Daoy (cell line): ENCODE measurements at places on chromosomes 1 and 21.
A peak's percentile ranks its signal among the peaks of the same experiment; 100 is the strongest.

- DNase-seq: peak; percentile 44
Measured at GRCh38 chr1:165235155-165235776, 121.2 kb downstream of the LMX1A start.

- DNase-seq: no peak
Measured at GRCh38 chr1:59945790-59946189, 19.2 kb upstream of the CYP2J2 start.

DNA sequence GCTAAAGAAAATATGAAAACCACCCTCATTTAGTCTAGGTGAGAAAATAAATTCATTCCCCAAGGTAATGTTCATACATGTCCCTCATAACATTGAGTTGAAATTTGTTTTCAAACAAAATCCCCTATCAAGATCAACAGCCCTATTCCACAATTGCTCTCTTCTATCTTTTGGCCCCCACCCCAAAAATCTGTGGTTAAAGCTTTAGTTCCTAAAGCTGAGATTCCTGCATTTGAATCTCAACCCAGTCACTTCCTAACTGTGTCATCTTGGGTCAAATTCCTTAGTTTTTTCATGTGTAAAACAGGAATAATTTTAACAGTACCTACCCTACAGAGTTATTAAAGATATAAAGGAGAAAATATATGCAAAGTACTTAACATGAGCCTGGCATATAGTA, 22.0 kb downstream of the KIAA0319L start:
- DNase-seq: no peak

GRCh38 chr1:178057141-178057765, 36.7 kb upstream of the RASAL2 start:
- DNase-seq: peak; percentile 23

- no peak for DNase-seq
Measured at GRCh38 chr1:235129774-235130570, 1.3 kb upstream of the TOMM20 start.

DNA sequence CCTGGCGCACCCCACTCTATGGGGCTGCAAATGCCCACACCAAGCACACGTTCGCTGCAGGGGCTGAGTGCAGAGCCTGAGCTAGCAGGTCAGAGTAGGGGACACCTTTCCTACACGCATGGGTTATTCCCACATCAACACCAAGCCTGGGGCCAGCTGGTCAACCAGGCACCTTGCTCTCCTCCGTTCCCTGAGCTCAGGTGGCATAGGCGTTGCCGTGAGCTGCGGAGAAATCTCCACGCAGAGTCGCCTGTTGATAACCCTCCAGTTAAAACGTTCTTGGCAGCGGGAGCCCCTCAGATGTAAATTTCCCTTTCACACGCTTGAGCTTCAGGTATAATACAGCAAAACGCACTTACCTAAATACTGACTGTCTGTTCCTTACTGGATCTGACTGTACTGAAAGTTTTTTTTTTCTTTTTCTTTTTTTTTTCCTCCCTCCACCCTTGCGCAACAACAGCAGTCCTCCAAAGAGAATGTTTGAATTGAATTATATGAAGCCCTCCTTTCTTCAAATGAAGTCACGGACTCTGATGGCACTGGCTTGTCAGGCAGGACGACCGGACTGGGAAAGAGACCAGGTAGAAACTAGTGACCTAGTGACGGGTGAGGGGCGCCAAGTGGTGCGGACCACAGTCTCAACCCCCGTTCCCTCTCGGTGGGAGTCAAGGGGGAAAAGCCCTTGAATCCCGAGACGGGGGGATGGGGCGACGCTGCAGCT, 2.1 kb downstream of the BRINP3 start:
- peak; percentile 15 for DNase-seq

GRCh38 chr21:42312626-42313104, 2.5 kb downstream of the TFF3 start:
- DNase-seq: no peak

DNA sequence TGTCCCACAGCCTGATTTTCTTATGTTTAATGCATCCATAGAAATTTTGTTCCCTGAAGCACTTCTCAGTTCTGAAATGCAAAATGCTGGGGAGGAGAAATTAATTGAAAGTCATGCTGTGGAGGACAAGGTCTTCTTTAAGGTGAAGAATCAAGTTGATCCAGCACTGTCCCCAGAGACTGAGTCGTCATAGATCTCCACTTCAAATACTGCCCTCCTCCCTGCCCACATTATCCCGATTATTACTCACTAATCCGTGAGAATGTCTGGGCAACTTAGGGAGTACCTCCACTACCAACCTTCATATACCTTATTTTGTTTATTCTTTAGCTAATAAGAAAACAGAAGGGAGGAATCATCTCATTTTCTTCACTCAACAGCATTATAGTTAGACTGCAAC, 70.0 kb upstream of the FMN2 start:
- DNase-seq: no peak

- DNase-seq: no peak
Measured at GRCh38 chr1:154714052-154714623, 106.2 kb upstream of the ADAR start.

DNA sequence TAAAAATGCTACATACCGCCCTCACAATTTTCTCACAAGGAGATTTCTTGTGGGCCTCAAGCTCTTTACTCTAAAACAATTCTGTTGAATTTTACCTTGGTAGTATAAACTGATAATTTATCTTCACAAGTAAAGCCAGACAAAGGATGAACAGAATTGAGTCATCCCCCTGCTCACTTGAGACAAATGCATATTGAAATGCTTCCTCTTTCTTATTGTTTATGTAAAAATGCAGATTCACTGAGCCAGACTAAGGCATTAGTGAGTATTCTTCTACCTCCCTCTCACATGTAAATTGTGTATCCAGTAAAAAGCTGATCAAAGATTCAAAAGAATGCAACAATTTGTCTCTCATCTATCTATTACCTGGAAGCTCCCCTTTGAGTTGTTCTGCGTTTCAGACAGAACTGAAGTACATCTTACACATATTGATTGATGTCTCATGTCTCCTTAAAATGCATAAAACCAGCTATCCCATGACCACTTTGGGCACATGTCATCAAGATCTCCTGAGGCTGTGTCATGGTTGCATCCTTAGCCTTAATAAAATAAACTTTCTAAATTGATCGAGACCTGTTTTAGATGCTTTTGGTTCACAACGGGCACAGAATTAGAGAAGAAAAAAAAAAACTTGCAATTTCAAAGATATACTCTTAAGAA, 743.1 kb upstream of the B3GALT2 start:
- DNase-seq: no peak

- DNase-seq: no peak
Measured at GRCh38 chr1:18130356-18130755, 22.8 kb downstream of the IGSF21 start.

DNA sequence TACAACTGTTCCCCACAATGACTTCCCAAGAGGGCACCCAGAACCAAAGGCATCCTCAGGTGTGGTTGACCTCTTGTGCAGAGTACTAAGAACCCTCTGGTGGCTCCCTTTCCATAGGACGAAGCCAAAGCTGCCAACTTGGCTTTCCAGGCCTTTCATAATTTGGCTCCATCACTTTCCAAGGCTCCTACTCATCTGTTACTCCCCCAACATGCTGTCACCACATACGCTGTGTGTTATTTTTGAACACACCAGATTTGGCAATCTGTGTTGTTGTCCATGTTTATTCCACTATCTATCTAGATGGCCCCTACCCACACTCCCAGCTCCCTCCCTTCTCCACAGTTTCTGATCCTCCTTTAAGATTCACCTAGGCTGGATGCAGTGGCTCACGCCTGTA, 10.2 kb upstream of the NKAIN1 start:
- DNase-seq: no peak

DNA sequence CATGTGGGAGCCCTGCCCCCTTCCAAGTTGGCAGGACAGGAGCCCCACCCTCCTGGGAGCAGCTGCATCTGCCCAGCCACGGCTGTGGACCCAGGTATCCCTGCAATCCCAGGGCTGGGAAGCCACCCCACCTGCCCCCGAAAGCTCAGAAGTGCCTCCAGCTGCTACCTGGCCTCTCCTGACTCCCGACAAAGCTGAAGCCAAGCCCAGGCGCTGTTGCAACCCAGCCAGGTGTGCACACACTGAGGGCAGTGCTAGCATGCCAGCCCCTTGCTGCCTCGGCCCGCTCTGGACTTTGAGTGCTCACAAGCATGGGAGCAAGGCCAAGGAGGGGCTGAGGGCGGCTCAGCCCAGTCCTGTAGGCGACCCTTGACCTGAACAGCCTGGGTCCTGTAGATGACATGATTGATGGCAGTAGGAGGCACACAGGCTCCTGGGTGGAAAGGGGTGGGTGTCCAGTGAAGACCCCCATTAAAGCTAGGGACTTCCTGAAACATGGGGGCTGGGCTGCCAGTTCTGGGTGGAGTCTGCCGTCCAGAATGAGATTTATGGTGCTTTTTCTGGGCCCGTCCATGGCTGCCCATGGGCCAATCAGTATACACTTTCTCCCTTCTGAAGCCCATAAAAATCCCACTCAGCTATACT, 2.8 kb upstream of the SSU72 start:
- DNase-seq: no peak

DNA sequence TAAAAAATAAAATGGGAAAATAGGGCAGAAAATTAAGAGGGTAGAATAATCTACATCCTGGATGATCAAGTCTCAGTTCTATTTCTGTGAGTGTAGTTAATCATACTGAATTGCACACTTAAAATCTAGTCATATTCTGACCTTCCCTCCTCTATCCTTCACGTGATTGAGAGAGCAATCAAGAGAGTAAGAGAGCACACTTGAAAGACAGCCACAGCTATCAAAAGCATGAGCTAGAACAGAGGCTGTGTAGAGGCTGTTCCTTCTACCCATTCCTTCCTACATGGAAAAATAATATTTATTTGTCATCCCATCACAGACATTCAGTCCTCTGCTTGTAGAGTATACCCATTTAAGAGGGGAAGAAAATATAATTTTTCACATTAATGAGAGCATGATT, 52.4 kb downstream of the PHC2 start:
- DNase-seq: no peak

DNA sequence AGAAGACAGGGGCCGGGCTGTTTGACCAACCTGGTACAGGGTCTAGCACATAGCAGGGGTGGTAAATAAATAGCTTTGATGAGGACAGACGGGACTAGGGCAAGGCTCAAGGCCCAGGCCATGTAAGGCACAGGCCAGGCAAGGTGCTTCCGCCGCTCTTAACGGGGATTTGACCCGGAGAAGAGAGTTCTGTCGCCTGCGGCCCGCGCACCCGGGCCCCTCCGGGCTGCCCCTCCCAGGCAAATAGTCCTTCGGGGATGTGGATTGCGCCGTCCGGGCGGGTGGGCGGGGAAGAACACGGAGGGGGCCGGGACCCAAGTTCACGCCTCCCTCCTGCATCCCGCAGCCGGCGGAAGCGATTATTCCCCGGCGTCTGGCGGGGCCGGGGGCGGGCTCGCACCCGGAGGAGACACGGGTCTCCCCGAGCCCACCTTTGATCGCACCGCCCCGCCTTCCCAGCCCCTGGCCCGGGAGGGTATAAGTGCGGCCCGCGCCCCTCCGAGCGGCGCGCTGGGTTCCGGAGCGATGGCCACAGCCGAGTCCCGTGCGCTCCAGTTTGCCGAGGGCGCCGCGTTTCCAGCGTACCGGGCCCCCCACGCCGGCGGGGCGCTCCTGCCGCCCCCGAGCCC, at the start of gene MIXL1:
MIXL1 (plus strand) TSS at position 508 of the 629 bp plus-strand sequence; CDS start at position 526, 18 bp downstream.
- DNase-seq: peak; percentile 14

- no peak for DNase-seq
Measured at GRCh38 chr21:46189959-46190490, 5.8 kb upstream of the SPATC1L start.

DNA sequence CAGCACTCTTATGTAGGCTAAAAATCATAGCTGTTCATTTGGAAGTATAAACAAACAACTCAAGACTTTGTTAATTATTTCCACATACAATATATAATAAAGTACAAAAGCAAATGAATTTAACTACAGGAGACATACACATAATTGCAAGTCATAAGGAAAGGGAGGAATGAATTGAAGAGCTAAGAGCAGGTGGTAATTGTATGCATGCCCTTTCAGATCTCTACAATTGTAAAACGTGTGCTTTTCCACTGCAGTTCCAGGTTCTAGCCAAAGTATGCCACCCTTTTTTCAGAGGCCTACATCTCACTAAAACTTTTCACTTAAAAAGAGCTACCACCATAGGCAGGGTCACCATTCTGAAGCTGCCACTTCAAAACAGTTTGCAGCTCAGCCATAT, 42.8 kb upstream of the HP1BP3 start:
- DNase-seq: no peak

DNA sequence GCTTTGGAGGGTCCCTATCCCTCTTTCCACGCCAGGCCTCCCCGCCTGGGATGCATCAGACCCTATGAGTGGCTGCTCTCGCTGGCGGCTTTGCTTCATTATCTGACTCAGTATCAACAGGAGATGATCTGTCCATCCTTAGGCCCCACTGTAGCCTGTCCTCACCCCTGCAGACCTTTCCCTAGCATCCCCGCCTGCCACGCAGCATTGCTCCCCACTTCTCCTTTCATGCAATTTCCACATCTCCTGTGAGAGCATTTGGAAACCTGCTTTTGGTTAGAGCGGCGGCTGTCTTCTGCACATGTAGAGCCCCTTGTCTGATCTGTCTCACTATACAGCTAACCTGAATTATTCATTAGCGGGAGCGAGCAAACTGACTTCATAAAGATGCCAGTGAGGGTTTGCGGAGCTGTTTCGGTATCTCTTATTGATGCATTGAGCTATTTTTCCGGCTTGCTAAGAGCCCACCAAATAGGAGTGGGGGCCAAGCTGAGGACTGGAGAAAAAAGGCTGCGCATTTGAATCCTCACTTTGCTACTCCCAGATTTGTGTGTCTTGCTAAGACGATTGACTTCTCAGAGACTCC, 40.0 kb upstream of the ATP2B4 start:
- no peak for DNase-seq

GRCh38 chr1:64486193-64486592, 16.3 kb downstream of the CACHD1 start:
- no peak for DNase-seq

DNA sequence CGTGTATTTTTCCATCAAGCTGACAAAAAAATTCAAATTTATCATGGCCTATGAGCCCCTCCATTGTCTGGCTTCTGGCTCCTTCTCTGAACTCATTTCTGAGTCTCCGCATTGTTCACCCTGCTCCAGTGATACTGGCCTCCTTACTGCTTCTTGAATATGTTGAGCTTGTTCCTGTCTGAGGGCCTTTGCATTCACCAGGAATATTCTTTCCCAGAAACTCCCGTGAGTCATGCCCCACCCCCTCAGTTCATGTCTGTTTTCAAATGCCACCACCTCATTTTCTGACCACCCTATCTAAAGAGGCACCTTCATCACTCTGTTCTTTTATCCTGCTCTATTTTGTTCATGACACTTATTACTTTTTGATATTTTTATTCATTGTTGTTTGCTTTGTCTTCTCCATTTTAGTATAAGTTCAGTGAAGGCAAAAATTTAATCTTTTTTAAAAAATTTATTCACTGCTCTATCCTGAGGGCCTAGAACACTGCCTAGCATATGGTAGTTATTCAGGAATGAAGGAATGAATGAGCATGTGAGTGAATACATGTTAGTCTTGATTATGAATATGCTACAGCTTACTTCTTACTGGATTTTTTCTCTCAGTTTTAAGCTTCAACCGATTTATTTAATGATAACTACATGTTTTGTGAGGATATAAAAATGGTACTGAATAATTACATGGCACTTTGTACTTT, 140.4 kb upstream of the C1orf105 start:
- DNase-seq: peak; percentile 61

- DNase-seq: no peak
Measured at GRCh38 chr1:196477262-196477661, 131.0 kb downstream of the KCNT2 start.
